ENCODE measurements at places on chromosomes 1 and 21. TPM values are rescaled to one million over a fixed set of nuclear protein-coding genes. Genes with fewer than 3 reads are reported as not detected.

DNA sequence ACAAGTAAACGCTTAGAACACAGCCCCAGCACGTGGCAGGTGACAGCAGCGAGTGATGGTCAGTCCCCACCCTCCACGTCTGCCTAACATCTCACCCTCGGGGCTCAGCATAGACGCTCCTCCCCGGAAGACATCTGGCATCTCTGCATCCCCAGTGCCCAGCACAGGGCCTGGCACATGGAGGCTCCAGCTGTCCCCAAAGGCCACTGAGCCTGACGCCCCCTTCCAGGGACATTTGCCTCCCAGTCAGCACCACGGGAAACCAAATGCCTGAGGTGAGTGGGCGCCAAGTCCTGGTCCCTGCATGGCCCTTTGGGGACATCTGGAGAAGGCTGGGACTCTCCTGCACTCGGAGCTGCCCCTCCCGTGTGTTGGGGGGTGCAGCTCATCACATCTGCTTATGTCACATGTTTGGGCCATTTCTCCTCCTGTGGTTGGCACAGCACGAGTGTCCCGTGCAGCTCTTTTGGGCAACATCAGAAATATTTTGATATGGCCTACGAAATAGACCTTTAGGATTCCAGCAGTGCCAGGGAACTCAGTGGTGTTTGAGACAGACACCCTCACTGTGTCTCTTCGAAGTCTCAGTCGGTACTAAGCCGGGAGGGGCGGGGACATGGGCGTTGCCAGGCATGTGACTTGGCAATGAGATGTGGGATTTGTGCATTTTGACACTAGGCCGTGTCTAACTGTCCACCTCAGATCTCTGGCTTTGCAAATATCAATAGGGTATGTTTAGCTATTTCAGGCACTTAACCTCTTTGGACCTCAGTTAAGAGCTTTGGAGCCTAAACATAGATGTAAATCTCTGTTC lies 315.0 kb downstream of the PTPRU start:
- no peak for DNase-seq

- DNase-seq = no peak
Measured at GRCh38 chr1:176450526-176450925, 12.4 kb upstream of the PAPPA2 start.

DNA sequence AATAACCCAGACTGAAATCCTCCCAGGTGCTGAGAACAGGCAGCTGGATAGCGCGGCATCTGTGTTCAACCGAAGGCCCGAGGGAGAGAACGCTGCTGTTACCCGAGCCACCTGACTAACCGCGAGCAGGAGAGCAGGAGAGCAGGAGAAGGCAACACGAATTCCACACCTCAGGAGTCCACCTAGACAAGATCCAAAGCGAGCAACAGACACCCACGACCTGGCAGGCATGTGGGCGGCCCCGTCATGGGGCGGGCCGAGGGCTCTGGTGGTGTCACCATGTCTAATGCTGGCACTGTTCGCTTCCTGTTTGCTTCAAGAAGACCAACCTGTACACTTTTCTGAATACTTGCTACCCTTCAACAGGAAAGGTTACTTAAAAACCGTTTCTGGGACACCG lies 20.9 kb upstream of the SPATC1L start:
- no peak for DNase-seq

- DNase-seq = peak; percentile 91
Measured at GRCh38 chr21:45820171-45821091, 161.1 kb upstream of the COL6A1 start.

Gene IFNAR1
- 9.9 TPM for total RNA-seq

DNA sequence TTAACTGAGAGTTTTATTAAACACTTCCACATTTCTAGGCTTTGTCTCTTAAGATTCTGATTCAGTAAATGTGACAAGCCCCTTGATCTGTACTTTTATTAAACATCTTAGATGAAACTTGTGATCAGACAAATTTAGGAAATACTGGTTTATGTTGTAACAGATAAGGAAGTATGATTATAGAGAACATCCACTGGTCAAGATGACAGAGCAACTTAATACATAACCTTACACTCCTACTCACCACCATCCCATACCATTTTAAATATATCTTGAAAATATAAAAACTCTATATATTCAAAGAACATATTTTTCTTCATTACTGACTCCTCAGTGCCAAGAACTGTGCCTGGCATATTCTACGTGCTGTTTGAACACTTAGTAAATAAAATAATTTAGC lies 217.5 kb downstream of the LRRC40 start:
- DNase-seq = no peak

Gene AMPD1
- not detected for total RNA-seq

Gene KCND3
- under 0.01 TPM for total RNA-seq

DNA sequence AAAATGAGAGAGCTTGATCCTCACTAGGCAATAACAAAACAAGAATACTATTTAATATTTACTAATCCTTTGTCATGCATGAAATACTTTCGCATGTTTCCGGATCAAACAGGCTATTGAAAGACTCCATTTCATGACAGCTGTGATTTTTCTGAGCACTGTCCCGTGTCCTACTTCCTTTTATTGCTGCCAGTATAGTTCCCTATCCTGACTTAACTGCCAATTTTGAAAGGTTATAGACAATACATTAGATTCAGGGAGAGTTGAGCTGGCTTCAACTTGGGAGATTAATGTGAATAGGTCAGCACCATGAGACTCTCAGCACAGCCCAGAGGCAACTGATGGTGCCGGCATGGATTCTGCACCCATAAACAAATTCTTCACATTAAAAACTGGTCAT lies 225.8 kb downstream of the VAV3 start:
- DNase-seq = no peak

DNA sequence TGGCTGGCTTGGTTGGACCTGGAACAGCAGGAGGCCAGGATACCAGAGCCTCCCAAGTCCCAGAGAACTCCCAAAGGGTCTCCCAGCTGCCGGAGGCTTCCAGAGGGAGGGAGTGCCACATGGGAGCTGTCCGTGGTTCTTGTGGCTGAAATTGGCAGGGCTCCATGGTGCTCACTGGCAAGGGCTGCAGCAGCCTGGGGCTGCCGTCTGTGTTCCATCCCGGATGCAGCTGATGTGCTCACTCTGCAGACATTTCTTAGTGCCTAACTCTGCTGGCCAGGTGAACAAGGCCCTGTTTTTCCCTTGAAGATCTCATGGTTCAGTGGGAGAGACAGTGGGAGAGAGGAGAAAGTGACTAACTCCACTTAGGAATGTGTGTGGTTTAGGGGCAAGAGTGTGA lies 261.1 kb downstream of the CAMTA1 start:
- peak; percentile 77 for DNase-seq

DNA sequence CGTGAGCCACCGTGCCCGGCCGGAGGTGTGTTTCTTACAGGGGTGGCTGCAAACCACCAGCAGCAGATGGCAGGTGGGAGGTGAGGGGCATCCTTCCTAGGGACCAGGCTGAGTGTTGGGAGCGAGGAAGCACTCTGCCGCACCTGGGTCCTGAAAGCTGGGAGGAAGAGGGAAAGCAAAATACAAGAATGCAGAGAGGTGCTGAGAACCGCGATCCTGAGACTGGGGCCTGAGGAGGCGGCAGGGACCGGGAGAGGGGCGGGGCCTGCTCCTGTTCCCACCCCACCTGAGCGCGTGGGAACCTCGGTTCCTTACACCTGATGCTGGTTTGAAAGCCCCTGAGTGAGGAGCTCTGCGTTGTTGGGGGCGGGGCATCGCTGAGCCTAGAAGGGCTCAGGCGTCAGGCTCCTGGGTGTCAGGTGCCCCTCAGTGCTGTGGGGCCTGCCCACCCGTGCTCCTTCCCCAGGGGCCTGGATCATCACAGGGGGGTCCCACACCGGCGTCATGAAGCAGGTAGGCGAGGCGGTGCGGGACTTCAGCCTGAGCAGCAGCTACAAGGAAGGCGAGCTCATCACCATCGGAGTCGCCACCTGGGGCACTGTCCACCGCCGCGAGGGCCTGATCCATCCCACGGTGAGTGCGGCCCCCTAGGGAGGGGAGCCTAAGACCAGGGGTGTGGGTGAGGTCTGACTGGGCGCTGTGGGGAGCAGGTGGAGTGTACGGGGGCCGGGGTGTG lies 15.5 kb downstream of the TRPM2 start:
- DNase-seq = no peak

Gene CALML6
- total RNA-seq = not detected

DNA sequence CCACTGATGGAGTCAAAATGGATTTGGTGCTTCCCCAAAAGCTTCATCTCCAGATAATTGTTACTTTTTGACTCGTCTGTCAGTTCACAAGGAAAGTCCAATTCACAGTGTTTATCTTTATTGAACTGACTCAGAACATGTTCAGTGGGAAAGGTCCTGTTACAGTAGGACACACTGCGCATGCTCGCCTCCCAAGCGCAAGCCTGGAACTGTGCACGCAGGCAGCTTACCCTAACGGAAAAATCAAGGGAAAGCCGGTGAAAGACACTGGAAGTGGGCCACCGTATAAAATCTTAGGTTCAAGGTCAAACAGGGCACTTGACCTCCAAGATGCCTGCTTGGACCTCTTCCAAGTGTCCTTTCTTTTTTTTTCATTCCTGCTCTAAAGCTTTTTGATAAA lies 174.6 kb downstream of the USP25 start:
- DNase-seq = peak; percentile 1

Gene RCSD1
- not detected for total RNA-seq

DNA sequence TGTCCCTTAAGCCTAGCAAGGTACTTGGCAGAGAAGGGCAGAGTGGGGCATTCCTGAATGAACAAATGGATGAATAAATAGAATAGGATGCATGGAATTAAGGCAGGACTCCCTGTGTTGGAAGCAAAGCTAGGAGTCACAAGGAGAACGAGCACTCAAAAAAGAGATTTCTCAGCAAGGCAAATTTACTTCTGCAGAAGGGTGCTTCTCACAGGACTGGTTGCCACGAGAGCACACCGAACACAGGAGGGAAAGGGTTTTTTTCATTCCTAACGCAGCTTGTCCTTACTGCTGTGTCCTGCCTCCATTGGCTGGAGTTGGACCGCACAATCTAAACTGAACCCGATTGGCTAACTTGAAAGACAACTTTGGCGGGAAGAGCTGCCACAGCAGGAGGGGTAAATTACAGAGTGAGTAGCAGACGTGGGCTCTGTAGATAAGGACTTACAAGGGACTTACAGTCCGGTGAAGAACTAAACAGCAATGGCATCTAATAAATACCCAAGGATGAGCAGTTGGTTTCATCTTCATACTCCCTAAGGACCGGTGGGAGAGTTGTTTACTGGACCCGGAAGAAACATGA lies 52.4 kb downstream of the KIF26B start:
- no peak for DNase-seq

DNA sequence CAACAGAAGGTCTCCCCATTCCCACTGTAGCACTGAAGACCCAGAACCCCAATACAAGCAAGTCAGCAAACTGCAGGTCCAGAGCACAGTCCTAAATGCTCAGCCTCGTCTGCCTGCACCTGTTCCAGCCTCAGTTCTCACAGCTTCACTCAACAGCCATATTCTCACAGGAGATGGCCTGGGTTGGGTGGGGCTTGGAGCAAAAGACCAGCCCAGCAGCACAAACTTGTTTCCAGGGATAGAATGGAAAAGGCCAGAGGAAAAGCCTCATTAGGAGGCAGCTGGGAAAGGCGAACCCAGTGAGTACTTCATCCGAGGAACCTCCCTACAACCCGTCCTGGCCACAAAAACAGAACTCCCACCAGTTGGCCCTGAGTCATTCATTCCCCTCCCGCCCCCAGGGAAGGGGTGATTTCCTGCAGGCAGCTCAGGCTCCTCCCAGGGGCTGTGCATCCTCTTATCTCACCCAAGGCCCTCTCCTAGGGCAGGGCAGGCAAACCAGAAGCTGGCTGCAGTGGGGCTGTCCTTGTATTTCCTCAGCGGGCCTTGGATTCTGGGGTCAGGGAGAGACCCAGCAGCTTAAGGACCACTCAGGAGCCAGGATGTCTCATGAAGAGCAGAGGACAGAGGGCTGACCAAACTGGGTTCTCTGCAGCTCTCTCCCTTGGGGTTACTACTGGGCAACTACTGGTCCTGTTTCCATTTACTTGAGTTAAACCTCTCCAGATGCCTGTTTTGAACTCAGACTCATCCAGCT lies 7.4 kb upstream of the MPL start:
- peak; percentile 87 for DNase-seq

- no peak for DNase-seq
Measured at GRCh38 chr21:23712166-23712565, 1895.1 kb downstream of the MRPL39 start.

Gene GJB4
- total RNA-seq = not detected

DNA sequence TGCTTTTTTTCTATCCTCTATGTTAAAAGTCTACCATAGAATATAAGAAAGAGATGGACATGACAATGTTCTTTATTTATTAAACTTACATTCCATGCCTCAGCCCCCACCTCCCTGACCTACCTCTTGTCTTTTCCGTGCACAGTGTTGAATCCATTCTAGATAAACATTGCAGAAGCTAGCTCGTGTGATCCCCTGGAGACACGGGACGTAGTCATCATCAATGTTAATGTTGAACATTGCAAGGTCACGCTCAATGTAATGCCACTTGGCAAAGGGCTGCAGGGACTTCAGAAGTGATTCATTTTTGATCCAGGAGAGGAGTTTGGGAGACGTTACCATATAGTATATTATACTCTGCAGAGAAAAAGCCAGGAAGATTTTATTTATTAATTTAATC lies 66.4 kb downstream of the NTPCR start:
- peak; percentile 79 for DNase-seq

Gene DAB1
- 0.56 TPM for total RNA-seq

Gene TNNT2
- 0.56 TPM for total RNA-seq

- DNase-seq = peak; percentile 13
Measured at GRCh38 chr1:165075725-165076370, 280.7 kb downstream of the LMX1A start.

- DNase-seq = peak; percentile 35
Measured at GRCh38 chr21:31732597-31733550, 956 bp upstream of the SCAF4 start.

GRCh38 chr1:222034790-222035189 lies 292.9 kb upstream of the DUSP10 start:
- no peak for DNase-seq

Gene SELENON
- 10.0 TPM for total RNA-seq

DNA sequence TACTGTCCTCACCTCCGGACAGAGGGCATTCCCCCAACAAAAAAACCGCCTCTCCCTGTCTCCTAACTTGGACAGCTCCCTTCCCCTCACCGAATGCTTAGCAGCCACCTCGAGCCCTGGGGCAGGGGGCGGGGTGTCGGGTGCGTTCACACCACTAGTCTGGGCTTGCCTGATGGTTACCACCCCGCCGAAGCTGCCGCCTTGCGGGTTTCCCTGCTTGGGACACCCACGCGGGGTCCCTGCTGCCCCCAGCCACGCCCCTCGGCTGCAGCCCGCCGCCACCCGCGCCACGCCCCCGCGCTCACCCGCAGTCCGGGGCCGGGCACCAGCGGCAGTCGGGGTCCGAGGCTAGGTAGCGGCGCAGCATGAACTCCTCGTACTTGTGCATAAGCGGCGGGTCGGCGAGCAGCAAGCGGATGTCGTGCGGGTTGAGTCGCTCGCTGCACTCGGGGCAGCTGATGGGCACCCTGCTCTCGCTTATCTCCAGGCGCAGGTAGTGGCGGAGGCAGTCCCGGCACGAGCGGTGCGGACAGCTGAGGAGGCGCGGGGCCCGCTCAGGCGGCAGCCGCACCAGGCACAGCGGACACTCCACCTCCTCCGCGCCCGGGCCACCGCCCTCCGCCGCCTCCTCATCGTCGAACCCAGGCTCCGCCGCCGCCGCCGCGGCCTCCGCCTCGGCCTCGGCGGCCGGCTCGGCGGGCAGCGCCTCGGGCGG lies 706 bp downstream of the RNF19B start:
- peak; percentile 33 for DNase-seq

GRCh38 chr21:37365517-37366481 lies 774 bp upstream of the DYRK1A start:
- DNase-seq = peak; percentile 45

Gene ZBTB8B
- not detected for total RNA-seq

Data from IMR-90 (cell line).